ENCODE measurements at places on chromosomes 12 and 14.
A peak's percentile ranks its signal among the peaks of the same experiment; 100 is the strongest.

- peak; percentile 39 for DNase-seq
Observed at GRCh38 chr12:62123721-62124203, 136.4 kb upstream of the USP15 start.

GRCh38 chr14:66944872-66945271 is 244.4 kb upstream of the GARIN2 start:
- DNase-seq, result peak; percentile 7

- no peak for DNase-seq
Observed at GRCh38 chr14:69045857-69046475, 66.9 kb upstream of the ACTN1 start.

- DNase-seq, result no peak
Observed at GRCh38 chr14:56992332-56992820, 182.1 kb upstream of the OTX2 start.

GRCh38 chr12:54596526-54596946 is 8.1 kb upstream of the PPP1R1A start:
- peak; percentile 49 for DNase-seq

DNA sequence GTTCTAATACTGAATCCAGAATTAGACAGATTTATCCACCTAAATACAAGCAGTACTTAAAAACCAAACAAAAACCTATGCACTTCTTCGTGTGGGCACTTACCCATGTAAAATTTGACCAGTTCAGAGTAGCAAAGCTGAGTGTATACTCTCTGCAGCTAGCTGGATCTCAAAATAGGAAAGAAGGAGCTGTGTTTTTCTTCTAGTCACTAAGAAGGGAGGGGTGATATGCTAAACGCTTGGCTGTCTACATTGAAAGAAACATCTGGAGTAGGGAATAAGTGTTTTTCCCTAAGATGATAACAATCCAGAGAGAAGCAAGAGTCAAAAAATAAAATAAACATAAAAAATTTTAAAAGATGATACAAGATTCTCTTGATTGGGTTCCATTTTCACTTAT is 20.0 kb downstream of the RBMS2 start:
- DNase-seq, result no peak

DNA sequence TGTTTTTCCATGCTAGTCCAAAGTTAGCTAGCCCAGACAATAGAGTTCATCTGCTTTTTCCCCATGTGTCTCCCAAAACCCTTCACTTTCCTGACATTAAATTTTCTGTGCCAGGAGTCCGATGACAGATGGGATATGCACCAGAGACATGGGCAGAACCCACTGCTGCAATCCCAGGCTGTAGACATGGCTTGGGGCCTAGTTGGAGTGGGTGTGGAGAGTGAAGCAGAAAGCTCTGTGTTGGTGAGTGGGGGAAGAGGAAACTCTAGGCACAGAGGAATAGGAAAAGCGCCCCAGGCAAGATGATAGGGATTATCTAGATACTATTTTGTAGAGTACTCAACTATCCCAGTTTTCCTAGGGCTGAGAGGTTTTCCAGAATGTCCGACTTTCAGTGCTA is 4.8 kb upstream of the KRT74 start:
- DNase-seq, result no peak

DNA sequence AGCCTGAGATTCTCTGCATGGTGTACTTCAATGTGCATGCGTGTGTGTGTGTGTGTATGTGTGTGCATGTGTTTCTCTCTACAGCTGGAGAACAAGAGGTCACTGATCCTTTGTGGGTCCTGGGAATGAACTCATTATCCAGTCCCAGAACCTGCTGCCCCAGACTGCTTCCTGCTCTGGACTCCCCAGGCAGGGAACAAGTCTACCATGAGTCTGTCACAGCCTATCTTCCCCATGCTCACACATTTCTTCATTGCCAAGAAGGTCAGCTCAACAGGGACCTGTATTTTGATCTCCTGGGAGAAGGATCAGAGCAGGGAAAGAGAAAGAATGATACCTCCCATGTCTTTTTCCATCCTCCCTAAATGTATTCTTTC is 2.9 kb upstream of the AGAP2 start:
- no peak for DNase-seq

DNA sequence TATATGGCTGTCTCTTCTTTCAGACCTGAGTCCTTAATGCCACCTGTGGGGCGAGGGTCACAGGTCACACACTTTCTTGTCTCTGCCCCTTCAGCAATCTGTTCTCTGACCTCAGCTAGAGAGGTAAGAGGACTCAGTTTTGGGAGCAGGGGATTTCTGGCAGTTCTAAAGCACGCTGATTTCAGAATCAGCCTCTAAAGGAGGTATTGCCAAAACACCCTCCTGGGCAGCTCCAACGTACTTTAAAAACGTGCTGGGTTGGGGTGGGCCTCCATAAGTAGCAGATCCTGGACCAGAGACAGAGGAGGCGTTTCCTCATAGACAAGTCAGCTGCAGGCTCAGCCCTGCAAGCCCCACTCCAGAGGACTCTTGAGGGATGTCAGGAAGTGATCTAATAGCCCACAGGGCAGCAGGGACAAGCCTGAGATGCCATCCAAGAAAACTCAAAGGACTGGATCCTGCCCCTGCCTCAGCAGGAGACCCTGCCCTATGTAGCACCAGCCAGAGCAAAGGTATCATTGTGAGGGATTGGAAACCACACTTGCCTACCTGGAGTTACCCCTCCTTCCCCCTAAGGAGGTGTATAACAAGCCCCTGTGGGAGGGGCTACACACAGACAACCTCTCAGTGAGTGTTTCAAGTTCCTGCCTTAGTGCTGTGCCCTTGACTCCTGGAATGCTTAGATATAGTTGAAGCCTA is 8.5 kb downstream of the CTDSP2 start:
- no peak for DNase-seq

GRCh38 chr14:77022236-77022852 is 6.2 kb downstream of the IRF2BPL start:
- DNase-seq, result no peak

GRCh38 chr12:168763-169525 is 45.0 kb downstream of the SLC6A12 start:
- DNase-seq, result no peak

DNA sequence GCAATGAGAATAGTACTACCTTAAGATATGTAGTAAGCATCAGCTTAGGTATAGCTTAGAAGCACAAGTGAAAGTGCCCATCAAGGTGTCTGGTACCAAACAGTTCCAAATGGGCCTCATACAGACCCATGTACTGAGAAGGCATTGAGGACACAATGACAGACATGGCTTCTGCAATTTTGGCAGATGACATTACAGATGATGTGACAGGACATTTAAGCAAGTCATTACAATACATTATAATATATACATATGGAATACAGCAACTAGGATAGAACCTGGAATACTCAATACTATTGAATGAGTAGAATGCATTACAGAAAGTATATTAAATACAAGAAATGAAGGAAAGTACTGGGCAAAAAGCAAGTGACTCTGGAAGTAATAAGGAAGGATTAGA is 256.4 kb downstream of the GXYLT1 start:
- DNase-seq, result no peak

- DNase-seq, result no peak
Observed at GRCh38 chr12:89693639-89694202, 14.9 kb downstream of the ATP2B1 start.

DNA sequence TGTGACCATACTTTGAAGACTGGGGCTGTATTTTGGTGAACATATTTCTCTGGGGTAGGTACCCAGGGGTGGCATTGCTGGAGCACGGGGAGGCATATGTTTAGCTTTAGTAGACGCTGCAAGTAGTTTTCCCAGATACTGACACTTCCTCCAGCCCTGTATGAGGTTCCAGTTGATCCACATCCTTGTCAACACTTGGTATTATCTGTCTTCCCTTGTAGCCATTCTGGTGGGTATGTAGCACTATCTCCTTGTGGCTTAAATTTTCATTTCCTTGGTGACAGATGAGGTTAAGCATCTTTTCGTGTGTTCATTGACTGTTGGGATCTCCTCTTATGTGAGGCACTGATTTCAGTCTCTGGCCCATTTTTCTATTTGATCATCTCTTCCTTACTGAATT is 179.1 kb downstream of the PHETA1 start:
- DNase-seq, result no peak

- DNase-seq, result no peak
Observed at GRCh38 chr12:49220972-49221371, 32.1 kb upstream of the TUBA1A start.

DNA sequence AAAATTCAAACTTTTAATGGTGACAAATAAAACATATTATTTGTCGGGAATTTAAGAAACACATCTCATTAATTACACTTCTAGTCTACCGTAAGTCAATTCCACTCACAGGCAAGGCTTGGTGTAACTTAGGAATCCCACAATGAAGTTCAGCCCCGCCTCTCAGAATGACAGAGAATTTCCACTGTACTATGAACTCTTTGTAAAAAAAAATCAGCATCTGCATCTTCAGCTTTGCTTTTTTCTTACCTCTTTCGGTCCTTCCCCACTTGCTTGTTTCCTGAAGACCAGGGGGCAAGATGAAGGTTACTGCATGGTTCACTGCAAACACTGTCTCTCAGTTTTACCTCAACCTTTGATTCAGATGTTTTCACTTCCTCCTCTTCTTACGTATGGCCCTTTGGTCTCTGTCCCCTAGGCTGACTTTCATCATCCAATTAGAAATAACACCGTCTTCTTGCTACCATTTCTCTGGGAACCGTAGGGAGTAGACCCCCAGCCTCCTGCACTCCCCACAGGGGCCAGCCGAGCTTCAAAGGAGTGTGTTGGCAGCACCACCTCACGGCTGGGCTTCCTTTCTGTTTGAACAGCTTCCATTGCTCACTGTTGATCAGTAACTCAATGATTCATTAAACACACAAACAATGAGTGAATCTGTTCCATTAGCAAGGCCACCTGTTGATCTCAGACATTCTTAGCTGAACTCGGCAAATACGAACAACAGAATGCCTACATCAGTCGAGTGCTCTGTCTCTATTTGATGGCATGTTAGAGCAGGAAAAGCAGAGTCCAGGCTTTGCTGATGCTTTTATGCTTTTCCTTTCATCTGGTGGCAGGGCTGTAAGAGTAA is 343.0 kb downstream of the BMP4 start:
- no peak for DNase-seq

GRCh38 chr14:93811676-93812075 is 23.4 kb upstream of the PRIMA1 start:
- no peak for DNase-seq

Measured in CD4-positive, alpha-beta T cell treated with Interleukin-21 for 1 hour (primary cell).